ENCODE measurements at places on chromosomes 6 and 20. TPM values are rescaled to one million over a fixed set of nuclear protein-coding genes. Genes with fewer than 3 reads are reported as not detected.

BANF2 gene
- polyA plus RNA-seq: not detected

DNA sequence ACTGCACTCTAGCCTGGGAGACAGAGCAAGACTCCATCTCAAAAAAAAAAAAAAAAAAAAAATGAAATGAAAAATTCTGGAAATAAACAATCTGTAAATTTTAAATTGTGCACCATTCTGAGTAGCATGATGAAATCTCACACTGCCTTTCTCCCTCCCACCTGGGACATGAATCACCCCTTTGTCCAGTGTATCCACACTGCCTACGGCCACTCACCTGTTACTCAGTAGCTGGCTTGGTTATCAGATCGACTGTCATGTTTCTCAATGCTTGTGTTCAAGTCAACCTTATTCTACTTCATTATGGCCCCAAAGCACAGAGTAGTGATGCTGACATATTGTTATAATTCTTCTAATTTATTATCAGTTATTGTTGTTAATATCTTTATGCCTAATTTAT lies 58.7 kb upstream of the MTHFD1L start:
- no peak for DNase-seq

DNA sequence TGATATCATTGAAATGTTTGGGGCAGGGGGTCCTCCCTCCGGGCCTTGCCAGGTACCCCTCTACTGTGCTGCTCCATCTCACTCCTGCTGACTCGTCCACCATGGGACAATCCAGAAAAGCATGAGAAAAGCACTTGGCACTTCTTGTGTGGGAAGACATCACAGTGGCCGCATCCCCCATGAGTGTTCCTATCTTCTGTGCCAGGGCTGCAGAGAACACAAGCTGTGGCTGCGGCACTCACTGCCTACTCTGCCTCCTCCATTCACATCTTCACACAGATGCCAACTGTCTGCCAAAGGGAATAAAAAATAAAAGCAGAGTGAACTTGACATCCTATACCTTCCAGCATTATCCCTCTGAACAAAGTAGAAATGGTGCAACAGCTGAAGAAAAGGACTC lies 117.4 kb upstream of the PROKR2 start:
- no peak for DNase-seq

- no peak for DNase-seq
These were observed 43.6 kb upstream of the FAM83D start for GRCh38 chr20:38882600-38882999.

DNA sequence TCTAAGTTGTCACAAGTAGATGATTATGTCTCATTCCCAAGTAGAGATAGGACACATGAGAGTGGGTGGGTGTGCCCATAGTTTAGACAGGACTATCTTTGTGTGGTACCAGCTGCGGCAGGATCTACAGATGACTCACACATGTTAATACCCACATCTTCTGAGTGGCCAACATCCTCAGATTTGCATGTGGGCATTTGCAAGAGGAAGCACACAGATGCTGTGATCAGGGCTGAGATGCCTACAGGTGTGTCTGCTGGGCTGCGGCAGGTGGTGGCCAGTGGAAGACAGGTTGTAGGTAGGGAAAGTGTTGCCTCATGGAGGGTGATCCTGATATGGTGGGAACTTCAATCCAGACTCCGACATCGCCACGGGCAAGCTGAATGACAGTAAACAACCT lies 50.8 kb downstream of the UTRN start:
- DNase-seq: no peak
